ENCODE measurements at places on chromosomes 12 and 14. TPM values are rescaled to one million over a fixed set of nuclear protein-coding genes. Genes with fewer than 3 reads are reported as not detected.

DNA sequence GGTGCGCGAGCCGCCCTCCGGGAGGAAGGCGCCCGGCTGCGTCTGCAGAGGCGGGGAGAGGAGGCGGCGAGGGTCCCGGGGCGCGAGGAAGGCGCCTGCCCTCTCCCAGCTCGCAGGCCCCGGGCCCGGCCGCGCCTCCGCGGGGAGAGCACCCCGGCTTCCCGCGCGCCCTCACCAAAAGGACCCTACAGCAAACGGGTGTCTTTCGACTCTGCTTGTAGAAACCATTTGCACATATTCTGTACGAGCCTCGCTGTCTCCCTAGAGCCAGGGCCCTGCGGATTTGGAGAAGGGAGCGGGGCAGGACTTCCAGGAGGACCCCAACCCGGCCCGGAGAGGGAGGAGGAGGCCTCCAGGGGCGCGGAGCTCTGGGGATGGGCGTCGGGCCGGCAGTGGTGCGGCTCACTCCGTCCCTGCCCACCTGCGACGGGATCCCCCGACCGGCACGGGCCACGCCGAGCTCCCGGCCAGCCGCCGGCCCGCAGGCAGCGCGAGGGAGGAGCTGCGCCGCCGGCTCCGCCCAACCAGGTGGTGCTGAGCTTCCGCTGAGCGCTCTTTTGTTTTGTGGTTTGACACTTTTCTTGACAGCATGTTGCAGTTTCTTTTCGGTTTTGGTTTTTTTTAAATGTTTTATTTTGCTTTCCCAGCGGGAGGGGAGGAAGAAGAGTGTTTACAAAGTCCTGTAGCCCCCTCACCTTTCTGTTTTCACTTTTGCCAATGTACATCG, 103.3 kb upstream of the FKBP4 start:
- peak; percentile 21 for DNase-seq

- no peak for DNase-seq
Observed at GRCh38 chr14:97851428-97851995, 1054.3 kb downstream of the VRK1 start.

- DNase-seq = no peak
Observed at GRCh38 chr12:17652436-17652835, 437.6 kb downstream of the RERGL start.

- peak; percentile 11 for DNase-seq
Observed at GRCh38 chr12:70854138-70854537, 66.4 kb downstream of the PTPRR start.

DNA sequence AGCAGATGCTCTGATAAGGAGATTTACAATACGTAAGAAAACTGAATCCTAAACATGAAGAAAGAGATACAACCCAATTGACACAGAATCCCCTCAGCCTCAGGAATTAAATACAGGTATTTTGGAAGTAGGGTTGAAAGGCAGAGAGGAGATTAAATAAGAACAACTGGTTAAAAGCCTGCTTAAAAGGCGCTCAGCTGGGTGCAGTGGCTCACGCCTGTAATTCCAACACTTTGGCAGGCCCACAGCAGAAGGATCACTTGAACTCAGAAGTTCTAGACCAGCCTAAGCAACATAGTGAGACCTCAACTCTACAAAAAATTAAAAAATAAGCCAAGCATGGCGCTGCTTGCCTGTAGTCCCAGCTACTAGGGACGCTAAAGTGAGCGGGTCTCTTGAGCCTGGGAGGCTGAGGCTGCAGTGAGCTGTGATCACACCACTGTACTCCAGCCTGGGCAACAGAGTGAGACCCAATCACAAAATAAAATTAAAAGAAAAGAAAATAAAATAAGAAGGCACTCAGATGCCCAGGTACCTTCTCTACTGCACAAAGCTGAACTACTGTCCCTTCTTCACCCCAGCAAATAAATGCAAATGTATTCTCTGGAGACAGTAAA, 32.9 kb downstream of the MED13L start:
- DNase-seq = no peak

DNA sequence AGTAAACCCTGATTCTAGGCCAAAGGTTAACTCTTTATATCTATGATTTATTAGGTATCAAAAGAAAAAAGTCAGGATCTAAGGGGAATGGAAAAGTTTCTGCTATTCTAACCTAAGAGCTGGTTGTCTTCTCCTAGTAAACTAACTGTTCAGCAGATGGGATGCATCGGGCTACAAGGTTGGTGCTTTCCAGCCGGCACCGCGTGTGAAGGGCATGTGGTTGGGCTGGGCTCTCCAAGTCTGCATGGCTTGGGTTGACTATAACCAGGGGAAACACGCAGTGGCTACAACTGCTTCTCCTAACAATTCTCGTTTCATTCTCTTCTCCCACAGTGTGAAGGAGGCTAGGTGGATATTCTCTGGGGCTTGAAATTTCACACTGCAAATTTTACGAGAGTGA, 354.5 kb downstream of the APAF1 start:
- DNase-seq = peak; percentile 7

GRCh38 chr14:38837343-38838048, 265.5 kb downstream of the SEC23A start:
- DNase-seq = no peak

GRCh38 chr12:112294793-112295192, 87.4 kb downstream of the HECTD4 start:
- DNase-seq = no peak

- no peak for DNase-seq
Observed at GRCh38 chr12:70487440-70487839, 121.3 kb downstream of the KCNMB4 start.

- DNase-seq = no peak
Observed at GRCh38 chr12:68342966-68343365, 10.8 kb upstream of the MDM1 start.

DNA sequence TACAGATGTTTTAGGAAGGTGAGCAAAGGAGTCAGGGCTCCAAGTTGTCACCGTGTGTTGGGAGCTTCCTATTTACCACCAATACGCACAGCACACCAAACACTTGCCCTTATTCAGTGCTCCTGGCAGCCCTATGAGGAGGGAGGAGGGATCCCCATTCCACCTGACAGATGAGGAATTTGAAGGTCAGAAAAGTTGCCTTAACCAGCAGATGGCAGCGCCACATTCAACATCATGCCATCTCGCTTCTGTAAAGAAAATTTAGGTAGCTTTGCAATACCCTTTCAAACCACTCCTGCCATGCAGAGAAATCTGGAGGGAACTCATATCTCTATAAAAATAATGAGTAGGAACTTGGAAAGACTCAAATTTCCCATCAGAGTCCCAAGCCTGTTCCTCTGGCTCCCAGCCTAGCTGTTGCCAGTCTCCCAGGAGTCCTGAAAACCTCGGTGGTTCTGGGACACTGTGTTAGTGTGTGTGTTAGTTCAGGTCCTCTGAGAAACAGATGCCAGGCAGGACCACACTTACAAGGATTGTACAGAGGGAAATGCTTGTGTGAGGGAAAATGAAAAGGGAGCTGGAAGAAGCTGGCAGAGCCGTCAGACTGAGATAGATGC, 410.5 kb downstream of the MED13L start:
- DNase-seq = no peak

DNA sequence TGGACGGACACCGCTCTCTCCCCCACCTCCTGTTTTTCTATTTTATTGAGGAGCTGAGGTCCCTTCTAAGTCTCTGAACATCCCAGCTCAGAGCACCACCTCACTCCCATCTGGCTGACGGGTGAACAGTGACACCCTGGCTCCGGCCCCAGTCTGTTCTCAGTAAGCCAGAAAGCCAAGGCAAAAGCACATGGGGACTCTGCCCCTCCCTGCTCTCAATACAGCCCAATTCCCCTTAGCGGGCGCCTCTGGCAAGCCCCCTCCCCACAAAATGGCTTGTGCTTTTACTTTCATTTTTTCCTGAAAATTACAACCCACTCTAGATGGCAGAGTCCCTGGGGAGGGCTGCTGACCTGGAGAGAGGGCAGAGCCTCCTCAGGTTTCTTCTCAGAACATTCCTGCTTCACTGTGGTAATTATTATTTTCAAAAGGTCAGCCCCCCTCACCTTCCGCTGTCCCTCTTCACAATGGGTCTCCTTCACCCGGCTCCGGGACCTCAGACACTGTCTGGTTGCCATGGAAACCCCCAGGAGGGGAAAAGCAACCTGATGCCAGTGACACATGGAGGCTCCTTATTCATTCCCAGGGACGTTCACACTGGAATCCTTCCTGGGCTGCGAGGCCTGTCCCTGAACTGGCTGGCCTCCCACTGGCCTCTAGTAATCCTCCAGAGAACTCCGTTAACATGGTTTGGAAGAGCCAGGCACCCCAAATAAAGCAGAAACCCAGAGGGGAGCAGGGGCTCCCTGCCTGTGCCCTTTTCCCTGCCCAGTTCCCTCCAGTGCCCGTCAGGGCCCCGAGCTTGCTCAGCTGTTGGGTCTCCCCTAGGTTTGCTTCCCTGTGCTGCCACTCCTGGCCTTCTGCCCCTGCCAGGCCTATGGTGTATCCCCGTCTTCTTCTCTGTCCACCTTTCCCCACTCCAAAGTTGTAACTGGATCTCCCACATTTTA, 15.9 kb downstream of the COL2A1 start:
- peak; percentile 60 for DNase-seq

DNA sequence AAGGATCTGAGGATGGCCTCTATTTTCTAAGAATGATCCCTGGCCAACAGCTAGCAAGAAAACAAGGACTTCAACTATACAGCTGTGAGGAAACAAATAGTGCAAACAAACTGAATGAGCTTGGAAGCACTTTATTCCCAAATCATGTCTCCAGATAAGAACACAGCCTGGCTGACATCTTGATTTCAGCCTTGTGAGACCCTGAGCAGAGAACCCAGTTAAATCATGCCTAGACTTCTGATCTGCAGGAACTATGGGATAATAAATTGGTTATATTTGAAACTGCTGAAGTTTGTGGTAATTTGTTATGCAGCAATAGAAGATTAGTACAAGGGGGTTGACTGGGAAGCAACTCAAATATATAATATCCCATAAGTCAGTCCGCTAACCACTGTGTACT, 183.9 kb upstream of the BMP4 start:
- peak; percentile 74 for DNase-seq

GRCh38 chr14:38197001-38197783, 10.5 kb upstream of the SSTR1 start:
- DNase-seq = no peak

GRCh38 chr12:44833561-44833960, 42.6 kb downstream of the NELL2 start:
- DNase-seq = no peak

GRCh38 chr12:5369298-5369697, 62.6 kb upstream of the NTF3 start:
- DNase-seq = no peak

DNA sequence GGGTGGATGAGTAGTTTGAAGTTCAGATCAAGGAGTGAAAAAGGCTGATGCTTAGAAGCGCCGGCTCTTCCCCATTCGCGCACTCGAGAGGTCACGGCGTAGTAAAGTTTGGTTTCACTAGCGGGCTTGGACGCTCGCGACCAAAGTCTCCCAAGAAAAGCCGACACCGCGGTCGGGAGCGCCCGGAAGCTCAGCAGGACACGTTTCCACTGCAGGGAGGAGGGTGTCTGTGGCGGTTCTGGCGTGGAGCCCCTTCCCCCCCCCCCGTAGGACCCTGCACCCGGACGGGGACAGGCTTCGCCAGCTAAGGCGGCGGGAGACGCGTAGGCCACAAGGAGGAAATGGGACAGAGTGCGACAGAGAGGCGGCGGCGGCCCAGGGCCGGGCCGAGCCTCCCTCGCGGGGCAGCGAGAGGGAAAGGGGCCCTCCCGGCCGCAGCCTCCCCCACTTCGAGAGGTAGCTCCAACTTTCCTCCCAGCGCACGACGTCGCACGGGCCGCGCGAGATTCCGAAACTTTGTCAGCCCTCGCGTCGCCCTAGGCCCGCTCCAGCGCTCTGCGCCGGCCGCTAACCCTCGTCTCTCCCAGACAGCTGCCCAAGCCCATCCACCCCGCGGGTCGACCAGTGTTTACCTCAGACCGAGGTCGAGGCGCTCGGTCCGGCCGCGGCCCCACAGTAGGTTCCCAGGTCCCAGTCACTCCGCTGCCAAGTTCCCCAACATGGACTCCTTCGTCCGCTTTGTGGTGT, 480 bp downstream of the SCAF11 start:
- peak; percentile 89 for DNase-seq

DNA sequence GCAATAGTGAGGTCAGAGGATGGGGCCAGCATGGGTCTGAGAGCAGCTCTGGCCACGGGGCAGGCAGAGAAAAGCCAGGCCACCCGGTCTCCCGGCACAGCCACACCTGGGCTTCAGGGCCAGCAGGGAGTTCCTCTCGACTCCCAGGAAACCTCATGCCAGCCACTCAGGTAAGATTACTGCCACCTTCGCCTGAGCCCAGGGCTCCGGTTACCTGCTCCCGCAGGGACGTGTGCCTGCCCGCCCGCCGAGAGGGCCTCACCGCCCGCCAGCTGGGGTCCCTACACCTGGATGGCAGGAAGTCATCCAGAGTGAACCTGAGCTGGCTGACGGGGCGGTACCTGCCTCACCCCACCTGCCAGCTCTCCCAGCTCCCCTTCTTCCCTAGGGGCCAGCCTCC, 7.3 kb downstream of the JAG2 start:
- DNase-seq = no peak

DNA sequence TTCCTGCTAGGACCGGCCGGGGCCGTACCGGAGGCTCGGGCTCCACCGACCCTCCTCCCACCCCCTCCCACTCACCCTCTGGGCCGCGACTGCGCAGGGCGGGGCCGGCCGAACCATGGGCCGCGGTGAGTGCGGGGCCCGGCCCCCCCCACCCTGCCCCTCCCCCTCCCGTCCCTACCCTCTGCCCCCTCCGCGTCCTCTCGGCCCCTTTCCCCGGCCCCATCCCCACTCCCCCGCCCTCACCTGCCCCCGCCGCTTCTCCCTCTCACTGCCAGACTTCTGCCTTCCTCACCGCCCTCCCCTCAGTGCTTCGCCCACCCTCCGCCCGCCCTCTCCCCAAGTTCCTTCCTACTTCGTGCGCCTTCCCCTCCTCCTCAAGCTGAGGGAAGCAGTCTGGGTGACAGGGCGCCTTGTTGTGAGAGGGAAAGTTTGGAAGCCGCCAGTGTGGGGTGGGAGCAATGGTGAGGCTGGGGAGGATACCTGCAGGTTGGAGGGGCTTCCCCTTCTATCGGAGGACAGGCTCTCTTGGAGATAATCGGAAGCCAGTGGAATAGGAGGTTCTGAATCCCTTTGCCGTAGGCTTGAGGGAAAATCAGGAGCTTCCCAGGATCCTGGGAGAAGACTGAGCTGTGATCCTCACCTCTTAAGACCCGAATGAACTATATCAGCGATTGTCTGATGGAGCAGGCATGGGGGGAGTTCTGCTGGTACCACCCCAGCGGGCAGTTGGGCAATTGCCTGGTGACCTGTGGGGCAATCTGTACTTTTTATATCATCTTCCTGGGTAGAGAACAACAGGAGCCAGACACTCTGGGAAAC, 472 bp downstream of the MBD6 start:
- DNase-seq = peak; percentile 90

GRCh38 chr14:32710731-32711680, 227.7 kb upstream of the NPAS3 start:
- peak; percentile 89 for DNase-seq

GRCh38 chr14:99148861-99149610, 123.0 kb downstream of the BCL11B start:
- no peak for DNase-seq

GRCh38 chr14:92958373-92959188, 35.6 kb downstream of the CHGA start:
- no peak for DNase-seq

Gene STON2
- 34.5 TPM for total RNA-seq

Gene RNASE3
- not detected for total RNA-seq

Gene FAM186B
- 0.18 TPM for total RNA-seq

Gene CLEC9A
- total RNA-seq = 0.18 TPM

Gene TCTN2
- 6.3 TPM for total RNA-seq

Gene KRT82
- not detected for total RNA-seq

Gene LAG3
- total RNA-seq = 0.18 TPM

Gene FAM90A1
- 0.09 TPM for total RNA-seq

Gene DLK1
- total RNA-seq = 377 TPM

Gene VWF
- 47.8 TPM for total RNA-seq

Gene KLRC2
- 0.13 TPM for total RNA-seq

Gene LALBA
- not detected for total RNA-seq

Gene SCN8A
- total RNA-seq = 0.35 TPM

Gene CD27
- 0.27 TPM for total RNA-seq

Gene RFLNA
- 8.7 TPM for total RNA-seq
